ENCODE measurements at places on chromosomes 4 and X.

DNA sequence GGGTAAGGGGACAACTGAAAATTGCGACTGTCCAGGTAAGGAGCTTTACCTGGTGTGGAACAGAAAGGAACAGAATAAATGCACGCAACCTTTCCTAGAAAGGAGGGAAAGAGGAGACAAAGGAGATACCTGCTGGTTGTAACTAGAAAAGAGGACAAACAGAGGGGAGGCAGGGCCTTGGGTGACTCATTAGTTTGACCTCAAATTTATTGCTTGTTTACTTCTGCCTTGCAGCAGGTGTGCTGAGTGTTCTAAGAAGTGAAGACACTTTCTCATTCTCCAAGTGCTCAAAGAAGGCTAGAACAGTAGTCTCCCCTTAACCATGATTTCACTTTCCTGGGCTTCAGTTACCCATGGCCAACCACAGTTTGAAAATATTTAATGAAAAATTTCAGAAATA lies 123.1 kb upstream of the BOD1L1 start:
- no peak for DNase-seq

DNA sequence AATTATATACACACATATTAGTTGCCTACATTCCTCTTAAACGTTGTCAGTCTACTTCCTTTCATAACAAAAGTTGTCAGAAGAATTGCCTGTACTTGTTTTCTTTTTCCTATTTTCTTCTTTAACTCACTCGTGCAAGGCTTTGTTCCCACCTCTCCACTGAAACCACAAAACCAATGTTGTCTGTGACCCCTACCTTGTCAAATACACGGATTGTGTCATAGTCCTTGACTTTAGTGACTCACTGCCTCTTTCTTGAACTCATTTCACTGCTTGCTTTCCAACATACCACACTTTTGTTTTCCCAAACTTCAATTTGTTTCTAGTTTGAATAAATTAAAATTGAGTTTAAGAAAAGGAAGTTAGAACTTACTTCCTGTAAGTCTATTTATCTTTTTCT lies 283.9 kb upstream of the AGA start:
- no peak for DNase-seq

DNA sequence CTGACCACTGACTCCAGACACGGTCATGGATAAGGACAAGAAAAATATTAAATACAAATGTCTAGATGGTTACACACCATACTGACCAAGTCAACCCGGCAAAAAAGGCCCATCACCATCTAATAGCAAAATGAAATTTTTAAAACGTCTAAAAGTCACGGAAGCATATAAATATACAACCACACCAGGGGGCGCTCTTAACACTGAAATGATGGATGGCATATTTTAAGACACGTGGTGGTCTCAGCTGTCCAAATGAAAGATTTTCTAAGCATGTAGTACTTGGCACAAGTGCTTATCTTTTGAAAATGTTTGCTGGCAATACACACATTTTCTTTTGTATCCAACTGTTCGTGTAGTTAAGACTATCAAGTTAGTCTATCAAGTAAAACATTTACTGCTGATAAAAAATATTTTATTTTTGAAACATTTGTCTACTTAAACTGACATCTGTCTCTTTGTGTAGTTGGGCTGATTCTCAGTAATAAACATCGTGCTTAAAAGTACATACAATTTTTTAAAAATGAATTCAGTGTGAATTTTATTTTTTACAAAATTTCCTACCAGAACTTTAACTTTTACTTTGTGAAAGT lies 64.6 kb downstream of the COX7B2 start:
- peak; percentile 72 for DNase-seq

DNA sequence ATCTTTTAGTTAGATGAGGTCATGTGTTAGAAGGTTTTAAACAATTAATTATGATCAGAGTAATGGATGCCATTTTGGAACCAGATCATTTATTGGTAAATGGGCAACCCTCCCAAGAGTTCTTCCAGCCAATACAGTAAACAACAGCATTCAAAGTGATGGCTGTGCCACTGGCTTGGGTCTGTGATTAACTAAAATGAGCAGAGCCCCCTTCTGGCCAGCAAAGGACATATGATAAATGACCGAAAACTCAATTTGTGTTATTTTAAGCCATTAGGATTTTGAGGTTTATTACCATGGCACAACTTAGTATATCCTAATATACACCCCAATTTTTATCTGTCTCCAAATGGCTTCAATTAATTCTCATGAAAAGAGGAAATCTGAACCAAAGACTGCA lies 90.8 kb upstream of the NPFFR2 start:
- DNase-seq = peak; percentile 9

DNA sequence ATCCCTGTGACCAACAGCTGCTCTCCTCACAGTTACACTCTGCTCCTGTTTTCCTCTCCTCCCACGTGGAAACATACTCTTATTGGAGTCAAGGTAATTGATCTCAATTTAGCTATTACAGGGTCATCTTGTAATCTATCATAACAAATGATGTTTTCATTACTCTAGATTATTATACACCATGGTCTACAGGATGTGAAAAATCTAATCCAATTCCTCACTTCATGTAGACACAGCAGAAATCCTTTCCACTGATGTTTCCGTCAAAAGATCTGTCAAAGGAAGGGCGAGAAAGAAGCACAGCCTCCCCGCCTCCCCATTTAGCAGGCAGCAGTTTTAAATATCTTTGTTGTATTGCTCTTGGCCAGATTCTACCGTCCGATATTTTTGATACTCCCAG lies 13.7 kb upstream of the DCTD start:
- no peak for DNase-seq

GRCh38 chrX:20455001-20455400 lies 188.3 kb upstream of the RPS6KA3 start:
- no peak for DNase-seq

DNA sequence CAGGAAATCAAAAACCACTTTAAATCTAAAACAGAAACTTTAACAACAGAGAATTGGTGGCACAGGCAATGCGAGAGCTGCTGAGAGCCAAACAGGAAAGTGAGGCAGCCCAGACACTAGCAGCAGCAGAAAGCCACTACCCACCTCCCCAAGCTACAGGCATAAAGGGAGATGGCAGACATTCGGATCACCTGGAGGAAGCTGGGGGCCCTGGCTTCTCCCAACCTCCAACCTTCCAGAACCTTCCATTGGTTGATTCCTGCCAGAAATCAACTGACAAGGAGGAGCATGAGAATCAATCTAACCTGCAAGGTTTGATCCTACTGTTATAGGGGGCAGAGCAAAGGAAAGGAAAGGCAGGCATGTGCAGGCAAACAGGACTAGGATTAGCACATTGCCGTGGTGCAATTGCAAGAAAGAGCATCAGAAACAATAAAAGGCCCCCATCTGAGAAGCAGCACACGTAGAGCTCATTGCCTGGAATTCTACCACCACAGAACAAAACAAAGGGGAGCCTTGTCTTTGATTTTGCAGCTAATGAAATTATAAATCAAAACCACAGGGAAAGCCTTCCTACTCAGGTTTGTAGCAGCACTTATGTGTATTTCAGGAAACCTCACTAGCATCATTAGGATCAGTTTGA lies 427.3 kb upstream of the RASGEF1B start:
- DNase-seq = no peak

DNA sequence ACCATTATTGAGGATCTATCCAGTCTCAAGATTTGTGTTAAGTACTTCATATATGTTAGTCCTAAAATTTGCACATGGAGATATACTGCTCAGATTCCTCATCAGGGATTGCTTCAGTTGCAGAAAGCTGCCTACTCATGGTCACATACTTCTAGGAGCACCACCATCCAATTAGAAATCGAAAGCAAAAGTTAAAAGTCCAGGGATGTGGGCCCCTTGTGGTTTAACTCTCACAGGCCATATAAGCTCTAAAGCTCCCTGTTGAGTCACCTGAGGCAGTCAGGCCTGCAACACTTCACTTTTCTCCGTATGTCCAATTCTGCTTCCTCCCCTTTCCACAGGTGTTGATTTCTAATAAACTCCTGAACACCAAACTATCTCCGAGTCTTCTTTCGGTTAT lies 84.2 kb downstream of the CNOT6L start:
- DNase-seq = peak; percentile 91

DNA sequence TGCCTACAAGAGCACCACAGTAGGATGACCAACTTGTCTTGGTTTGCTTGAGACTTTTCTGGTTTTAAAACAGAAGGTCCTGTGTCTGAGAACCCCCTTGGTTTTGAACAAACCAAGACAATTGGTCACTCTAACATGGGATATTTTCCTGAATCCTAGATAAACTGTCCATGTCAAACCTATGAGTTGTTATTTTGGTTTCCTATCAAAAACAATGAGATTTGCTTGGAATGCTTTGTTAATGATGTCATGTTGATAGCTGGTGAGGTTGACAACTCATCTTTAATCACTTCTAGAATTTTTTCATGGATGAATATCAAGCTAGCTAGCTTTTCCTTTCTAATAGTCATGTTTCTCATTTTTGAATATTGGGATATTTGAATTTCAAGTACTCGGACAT lies 518.3 kb upstream of the ARX start:
- DNase-seq = no peak

GRCh38 chrX:133983256-133983973 lies 2.0 kb downstream of the GPC3 start:
- DNase-seq = no peak

DNA sequence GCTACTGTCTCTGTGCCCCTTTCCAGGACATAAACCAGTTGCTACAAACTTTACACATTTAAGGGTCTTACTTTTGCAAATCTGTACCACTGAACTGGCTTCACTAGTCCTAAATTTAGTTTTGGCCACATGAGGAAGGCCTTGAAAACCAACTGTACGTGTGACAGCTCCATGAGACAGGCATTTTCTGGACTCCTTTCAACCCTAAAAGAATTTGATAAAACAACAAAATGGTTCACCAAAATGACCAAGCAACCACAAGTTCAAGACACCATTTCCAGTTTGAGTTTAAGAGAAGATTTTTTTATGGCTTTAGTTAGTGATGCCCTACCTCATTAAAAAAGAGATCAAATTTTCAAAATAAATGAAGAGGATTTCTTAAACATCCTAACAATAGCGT lies 246.4 kb downstream of the ZNF674 start:
- DNase-seq = no peak

DNA sequence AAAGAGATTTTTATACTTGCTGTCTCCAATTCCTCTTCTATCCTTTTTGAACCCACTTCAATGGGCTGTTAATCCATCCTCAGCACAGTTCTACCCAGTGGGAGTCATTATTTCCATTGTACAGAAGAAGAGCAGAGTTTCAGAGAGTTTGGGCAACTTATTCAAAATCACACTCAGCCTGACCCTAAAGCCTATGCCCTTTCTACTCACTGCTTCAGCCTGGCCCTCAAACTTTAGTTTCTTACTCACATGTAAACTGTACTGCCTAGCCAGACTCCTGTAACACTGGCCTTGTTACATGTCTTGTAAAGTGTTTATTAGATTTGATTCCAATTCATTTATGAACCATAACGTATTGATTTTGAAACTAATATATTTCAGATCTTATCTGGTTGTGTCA lies 25.1 kb upstream of the USO1 start:
- DNase-seq = no peak

DNA sequence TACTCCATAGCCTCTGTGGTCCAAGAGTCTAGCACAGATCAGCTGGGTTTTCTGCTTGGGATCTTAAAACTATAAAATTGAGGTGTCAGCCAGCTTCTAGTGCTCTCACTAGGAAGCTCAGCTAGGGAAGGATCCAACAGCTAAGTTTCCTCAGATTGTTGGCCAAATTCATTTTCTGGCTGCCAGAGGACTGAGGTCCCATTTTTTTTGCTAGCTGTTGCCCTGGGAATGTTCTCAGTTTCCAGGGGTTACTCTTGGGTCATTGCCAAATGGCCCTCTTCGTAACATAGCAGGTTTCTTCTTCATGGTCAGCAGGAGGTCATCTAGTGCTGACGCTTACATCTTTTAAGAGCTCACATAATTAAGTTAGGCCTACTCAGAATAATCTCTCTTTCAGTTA lies 2178.2 kb downstream of the ARAP2 start:
- no peak for DNase-seq

Measured in erythroblast (primary cell).